ENCODE measurements at places on chromosomes 7 and 10.

GRCh38 chr7:130113887-130114286, 43.6 kb downstream of the KLHDC10 start:
- no peak for DNase-seq

- DNase-seq: no peak
These were observed 1226.7 kb upstream of the LRRN3 start for GRCh38 chr7:109864230-109864629.

DNA sequence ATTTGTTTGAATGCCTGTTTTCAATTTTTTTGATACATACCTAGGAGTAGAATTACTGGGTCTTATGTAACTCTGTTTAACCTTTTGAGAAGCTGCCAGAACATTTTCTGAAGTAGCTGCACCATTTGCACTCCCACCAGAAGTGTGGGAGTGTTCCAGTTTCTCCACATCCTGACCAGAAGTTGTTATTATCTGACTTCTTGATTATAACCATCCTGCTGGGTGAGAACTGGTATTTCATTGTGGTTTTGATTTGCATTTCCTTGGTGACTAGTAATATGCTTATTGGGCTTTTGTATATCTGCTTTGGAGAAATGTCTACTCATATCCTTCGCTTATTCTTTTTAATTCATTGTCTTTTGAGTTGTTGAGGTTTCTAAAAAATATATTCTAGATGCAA, 117.2 kb upstream of the GLCCI1 start:
- DNase-seq: no peak

DNA sequence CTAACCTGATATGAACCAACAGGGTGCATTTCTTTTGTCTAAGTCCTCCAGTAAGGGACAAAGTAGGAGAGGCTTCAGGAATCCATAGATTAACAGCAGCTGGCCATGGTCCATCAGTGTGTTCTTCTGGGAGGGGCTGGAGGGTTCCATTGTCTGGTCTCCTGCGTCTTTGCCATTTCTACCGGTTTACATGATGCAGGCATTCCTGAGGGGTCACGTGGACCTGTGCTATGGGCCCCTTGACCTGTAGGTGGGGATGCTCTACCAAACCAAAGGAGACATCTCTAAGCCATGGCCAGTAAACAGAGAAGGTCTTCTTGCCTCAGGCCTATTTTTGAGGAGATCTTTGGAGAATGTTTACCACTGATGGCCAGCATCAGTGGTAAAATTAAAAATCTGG, 28.7 kb upstream of the HABP2 start:
- DNase-seq: peak; percentile 20

DNA sequence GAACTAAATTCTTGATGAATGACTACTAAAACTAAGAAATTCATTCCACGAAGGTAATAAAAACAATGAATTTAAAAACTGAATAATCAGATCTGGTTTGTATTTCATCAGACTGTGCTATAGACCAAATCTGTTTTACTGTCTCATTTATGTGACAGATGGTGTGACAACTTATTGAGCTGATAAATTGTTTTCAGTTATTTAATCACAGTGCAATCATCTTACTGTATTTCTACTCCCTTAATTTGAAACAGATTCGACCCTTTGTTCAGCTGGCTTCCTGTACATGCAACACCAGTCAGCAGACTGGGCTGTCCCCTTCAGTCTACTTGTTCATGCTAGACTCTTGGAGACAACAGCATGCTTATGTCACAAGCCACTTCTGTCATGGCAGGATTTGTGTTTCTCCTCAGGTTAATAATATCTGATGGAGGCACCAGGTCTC, 150.9 kb downstream of the MBL2 start:
- no peak for DNase-seq

Data from HAP-1 (cell line).